ENCODE measurements at places on chromosomes 5 and 9.
A peak's percentile ranks its signal among the peaks of the same experiment; 100 is the strongest.

DNA sequence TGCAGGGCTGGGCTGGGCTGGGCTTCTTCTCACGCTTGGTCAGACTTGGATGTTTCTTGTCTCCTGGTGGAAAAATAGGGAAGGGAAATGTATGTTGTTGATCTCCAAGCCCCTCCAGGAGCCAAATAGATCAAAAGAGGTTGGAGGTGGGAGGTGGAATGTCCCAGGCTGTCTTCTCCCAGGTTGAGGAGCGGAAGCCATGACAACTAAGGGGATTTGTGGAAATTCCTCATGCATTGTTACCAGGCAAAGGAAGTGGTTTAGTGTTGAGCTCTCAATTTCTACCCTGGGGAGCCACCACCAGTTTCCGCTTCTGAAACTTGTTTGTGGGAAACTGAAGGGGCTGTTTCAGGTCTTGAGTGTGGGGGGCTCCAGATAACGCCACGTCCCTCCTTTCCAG lies 79.0 kb downstream of the SPRY4 start:
- DNase-seq = no peak

- DNase-seq = no peak
These were observed 345.9 kb downstream of the EFNA5 start for GRCh38 chr5:107324809-107325208.

GRCh38 chr9:134502809-134503211 lies 138.8 kb upstream of the COL5A1 start:
- peak; percentile 66 for DNase-seq

GRCh38 chr5:177427919-177428573 lies 1.6 kb downstream of the GRK6 start:
- no peak for DNase-seq

DNA sequence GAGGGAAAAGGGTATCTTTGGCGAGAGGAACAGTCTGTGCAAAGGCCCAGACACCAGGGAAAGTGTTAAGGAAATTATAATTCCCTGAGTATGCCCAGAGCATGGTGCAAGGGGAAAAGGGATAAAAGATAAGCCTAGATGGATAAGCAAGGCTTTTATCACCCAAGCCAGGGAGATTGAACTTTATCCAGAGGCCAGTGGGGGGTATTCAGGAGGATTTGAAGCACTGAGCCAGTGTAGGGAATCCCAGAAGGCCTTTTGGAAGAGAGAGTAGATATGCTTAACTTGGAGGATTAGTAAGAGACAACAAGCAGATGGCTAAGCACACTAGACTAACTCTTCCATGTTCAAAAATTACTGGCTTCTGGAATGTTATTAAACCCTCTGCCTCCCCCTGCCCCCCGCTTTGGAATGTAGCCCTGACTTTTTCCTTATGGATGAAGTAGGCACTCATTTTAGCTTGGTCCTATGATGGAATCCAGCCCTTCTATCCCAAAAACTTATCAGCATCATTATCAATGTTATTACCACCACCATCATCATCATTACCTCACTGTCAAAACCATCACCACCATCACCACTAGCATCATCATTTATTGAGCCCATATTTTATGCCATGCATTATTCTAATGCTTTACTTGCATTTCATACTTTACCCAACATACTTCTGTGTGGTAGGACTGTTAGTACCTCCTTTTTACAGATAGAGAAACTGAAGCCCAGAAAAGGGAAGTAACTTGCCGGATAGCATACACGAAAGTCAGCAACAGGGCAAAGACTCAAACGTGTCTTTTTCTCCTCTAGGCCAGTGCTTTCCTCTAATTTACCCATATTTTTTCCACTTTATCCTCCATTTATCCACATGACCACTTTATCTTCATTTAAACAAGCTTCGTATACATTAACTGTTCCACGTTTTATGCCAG lies 237.0 kb downstream of the PAPPA start:
- no peak for DNase-seq

- no peak for DNase-seq
These were observed 12.7 kb downstream of the ABLIM3 start for GRCh38 chr5:149153751-149154610.
